Stimulated activated CD4-positive, alpha-beta T cell treated with anti-CD3 and anti-CD28 coated beads, Interleukin-1b, Interleukin-23, amount 100 ng/mL, for 48 hours (primary cell): ENCODE measurements at places on chromosomes 1 and 21.

DNA sequence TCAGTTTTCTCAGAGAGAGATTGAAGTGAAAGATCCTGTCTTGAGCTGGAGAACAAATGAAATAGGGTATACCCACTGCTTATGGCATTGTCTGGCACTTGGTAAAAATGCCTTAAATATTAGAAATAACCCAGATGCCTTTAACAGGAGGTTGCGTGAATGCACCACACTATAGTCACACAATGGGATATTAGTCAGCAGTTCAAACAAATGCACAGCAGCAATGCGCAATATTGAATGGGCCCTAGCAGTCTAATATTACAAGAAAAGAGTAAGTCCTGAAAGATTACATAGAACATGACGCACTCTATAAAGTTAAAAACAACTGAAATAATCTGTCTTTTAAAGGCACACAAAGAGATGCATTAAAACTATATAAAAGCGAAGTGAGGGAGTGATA is 161.1 kb downstream of the EDEM3 start:
- DNase-seq, result no peak

DNA sequence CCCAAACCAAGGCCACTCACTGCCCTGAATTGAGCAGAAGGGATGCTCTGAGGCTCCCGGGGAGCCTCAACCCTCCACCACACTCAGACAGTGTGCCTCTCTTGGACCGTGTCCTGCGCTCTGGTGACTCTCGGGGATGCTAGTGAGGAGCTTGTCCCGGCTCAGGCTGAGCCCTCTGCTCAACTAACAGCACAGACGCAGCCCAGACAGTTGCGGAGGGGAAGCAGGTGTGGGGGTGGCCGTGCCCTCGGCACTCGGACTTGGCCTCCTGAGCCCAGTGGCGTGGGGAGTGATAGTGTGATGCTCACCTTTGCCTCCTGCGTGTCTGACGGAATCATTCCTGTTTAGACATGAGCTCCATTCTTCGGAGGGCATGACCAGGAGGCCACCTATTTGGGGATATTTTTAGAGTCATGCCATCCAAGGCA is 15.4 kb upstream of the SLC19A1 start:
- no peak for DNase-seq

DNA sequence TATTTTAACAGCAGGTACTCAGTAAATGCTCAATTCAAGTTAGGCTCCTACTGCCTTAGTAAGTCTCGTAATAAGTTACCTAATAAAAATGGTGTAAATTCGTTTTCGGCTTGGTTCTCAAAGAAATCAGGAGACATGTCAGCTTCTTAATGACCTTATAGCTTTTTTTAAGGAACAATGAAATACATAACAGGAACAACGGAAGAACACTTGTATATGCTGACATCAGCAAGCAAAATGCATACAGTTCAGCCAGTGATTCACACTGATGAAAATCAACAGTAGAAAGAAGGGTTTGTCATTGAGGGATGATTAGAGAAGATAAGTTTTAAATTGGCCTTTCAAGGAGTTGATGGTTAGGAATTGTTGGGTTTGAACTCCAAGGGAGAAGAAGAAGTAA is 13.3 kb downstream of the RPTN start:
- DNase-seq, result no peak

GRCh38 chr1:204503913-204504519 is 9.4 kb upstream of the PIK3C2B start:
- no peak for DNase-seq

DNA sequence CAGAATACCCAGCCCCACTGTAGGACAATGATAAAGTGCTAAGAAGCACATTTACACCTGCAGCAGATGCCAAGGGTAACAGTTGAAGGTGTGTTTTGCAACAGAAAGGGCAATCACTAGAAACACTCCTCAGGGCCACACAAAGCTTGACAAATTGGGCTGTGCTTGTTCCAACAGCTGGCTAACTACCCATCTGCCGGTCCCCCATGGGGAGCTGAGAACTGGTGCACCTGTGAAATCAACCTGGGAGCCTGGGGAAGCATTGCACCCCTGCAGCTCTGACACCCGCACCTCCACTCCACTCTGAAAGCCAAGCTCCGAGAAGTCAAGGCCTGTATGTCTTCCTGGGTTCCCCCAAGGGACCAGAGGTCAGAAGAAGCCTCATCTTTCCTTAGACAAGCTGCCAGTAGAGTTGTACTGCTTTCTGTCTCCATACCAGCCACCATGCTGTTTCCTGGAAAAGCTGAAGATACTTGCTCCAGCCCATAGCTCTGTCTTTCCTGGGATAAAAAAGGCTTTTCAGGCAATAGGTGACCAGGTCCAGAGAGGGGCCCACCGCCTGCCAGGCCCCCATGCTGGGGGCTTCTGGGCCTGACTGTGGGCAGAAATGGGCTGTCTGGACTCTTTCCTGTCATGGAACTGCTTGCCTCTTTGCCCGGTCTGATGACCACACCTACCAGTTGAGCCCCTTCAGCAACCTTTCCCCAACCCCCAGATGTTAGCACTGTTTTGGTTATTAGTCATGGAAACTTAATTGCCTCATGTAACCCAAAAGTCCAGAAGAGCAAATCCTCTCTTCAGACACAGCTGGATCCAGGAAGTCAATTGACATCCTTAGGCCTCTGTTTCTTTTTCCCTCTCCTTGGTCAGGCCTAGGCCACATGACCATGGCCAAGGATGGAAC is 93.6 kb downstream of the KIF14 start:
- no peak for DNase-seq

GRCh38 chr1:179043266-179043665 is 17.6 kb downstream of the FAM20B start:
- no peak for DNase-seq
